ENCODE measurements at places on chromosomes 16 and 17.

DNA sequence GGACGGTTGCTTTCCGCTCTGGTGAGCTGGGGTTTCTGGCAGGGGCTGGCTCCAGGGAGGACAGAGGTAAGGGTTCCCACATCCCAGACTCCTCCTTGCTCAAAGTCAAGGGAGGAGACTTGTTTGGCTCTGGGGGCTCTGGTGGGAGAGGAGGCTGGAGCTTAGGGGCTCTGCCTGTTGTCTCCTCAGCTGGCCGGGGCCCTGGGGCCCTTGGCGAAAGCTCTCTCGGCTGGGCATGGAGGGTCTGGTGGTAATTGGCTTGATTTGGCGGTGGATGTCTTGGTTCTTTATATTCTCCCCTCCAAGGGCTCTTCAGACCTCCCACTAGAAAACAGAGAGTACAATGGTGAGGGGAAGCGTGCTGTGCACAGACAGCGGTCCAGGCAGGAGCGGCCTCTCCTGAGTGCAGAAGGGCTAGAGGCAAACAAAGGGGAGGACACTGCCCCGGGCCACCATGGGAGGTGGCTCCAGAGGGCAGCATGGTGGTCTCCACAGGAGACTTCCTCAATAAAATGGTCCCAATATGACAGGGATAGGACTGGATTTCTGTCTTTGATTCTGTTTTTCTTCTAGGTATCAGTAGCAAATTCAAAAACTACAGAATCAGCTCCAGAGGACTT lies 5.7 kb upstream of the SPATA32 start:
- no peak for DNase-seq

GRCh38 chr16:89015271-89015859 lies 38.4 kb upstream of the CBFA2T3 start:
- no peak for DNase-seq

GRCh38 chr16:12679660-12680272 lies 123.9 kb downstream of the CPPED1 start:
- DNase-seq = no peak

GRCh38 chr16:66223176-66223780 lies 143.2 kb upstream of the CDH5 start:
- no peak for DNase-seq

- no peak for DNase-seq
Measured at GRCh38 chr17:13635951-13636350, 34.2 kb upstream of the HS3ST3A1 start.

GRCh38 chr16:56998861-56999260 lies 9.5 kb downstream of the NLRC5 start:
- no peak for DNase-seq

DNA sequence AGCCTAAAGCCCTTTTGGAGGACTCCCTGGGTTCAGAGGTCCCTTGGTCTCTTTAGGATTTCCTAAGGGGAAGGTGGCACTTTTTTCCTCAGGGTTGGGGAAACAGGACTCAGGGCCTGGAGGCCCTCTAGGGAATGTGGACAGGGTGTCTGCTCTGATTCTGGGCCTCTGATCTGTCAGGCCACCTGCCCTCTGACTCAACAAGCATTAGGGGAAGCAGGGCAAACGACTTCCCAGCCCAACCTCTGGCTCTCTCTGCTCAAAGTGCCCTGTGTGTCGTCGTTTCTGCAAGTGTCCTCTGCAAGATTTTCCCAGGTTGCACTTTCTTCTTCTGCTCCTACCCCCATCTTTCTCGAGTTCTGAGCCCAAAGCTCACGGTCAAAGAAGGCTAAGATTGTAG lies 6.6 kb upstream of the IGFBP4 start:
- DNase-seq = no peak

- DNase-seq = no peak
Measured at GRCh38 chr17:63774969-63775265, 947 bp downstream of the DDX42 start.

DNA sequence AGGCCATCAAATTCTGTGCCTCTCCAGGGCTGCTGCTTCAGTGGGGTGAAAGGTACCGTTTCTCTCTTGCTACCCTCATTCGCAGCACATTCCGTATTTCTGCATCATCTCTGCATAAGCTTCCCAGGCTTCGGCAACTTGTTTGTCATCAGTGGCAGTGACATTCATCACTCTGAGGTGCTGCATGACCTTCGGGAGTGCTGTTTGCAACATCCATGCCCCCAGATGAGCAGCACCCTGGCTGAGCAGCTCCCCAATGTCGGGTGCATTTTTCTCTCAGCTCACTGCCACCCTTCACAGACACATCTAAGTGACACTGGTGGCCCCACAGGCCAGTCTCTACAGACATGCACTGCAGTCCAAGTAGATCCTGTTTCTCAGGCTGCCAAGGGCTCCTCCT lies 3.8 kb downstream of the CREBBP start:
- DNase-seq = peak; percentile 18

DNA sequence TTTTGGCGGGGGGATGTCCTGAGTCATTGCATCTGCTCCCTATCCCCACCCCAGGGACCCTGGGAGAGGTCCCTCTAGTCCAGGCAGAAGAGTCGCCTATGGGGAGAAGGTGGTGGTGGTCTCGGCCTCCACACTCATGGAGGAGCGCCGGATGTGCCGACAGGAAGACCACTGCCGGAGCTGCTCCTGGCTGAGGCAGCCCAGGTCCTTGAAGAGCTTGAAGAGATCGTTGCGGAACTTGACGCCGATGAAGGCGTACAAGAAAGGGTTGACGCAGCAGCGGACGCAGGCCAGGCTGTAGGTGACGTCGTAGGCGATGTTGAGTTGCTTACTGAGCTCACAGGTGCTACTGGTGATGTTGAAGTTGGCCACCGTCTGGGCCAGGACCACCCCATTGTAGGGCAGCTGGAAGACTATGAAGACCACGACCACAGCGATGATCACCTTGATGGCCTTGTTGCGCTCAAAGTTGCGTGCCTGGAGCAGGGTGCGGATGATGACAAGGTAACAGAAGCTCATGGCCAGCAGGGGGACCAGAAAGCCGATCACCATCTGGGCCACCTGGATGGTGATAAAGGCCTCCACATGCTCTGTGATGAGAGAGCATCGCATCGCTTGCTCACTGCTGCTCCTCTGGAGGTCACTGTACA lies 10.5 kb downstream of the CCR7 start:
- DNase-seq = no peak

GRCh38 chr16:86608301-86608747 lies 30.0 kb downstream of the FOXL1 start:
- DNase-seq = no peak

- peak; percentile 81 for DNase-seq
Measured at GRCh38 chr16:27374804-27375425, 27.1 kb upstream of the IL21R start.

DNA sequence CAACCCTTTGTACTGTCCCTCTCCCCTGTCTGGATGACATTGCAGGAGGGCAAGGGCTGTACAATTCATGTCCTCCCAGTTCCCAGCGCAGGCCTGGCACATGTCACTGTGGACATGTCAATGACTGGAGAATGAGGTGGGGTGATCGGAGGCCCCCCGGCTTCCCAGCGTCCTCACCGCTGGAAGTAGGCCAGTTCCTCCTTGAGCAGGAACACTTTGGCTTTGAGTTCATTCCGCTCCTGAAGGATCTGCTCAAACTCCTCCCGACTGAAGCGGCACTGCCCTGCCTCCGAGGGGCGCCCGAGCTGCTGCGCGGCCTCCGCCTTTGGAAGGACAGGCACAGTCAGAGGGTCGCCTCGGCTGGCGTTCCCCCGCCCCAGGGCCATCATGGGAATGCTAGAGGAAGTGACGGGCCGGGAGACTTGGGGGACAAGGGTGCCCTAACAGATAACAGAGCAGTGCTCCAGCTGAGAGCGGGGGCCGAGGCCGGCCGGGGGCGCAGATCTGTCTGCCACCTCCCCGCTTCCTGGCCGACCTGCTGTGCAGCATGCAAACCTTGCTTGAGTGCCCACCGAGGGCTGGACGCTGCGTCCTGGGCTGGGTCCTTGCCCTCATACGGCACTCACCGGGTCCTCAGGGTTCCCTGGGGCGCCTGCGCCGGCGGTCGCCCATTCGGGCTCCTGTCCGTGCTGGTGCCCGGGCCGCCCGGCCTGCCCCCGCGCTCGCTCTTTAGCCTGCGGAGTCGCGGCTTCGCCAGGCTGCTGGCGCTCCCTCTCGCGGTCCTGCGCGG lies 1.3 kb downstream of the RILP start:
- DNase-seq = no peak

DNA sequence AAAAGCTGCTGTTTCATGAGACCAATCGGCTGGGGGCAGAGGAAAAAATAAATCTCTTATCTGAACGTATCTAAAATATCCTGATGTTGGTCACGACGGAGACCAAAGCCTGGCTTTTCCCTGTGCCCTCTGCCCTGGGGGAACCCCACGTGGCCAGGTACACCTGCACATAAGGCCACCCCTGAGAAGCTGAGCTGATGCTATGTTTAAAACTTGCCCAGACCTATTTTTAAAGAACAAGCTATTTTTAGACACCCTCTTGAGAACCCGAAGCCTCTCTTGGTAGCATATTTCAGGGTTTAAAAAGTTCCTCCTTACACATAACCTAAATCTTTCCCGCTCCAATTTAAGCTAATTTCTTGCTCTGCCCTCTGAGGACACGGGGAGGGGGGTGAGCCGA lies 210.4 kb downstream of the GSG1L start:
- DNase-seq = no peak

DNA sequence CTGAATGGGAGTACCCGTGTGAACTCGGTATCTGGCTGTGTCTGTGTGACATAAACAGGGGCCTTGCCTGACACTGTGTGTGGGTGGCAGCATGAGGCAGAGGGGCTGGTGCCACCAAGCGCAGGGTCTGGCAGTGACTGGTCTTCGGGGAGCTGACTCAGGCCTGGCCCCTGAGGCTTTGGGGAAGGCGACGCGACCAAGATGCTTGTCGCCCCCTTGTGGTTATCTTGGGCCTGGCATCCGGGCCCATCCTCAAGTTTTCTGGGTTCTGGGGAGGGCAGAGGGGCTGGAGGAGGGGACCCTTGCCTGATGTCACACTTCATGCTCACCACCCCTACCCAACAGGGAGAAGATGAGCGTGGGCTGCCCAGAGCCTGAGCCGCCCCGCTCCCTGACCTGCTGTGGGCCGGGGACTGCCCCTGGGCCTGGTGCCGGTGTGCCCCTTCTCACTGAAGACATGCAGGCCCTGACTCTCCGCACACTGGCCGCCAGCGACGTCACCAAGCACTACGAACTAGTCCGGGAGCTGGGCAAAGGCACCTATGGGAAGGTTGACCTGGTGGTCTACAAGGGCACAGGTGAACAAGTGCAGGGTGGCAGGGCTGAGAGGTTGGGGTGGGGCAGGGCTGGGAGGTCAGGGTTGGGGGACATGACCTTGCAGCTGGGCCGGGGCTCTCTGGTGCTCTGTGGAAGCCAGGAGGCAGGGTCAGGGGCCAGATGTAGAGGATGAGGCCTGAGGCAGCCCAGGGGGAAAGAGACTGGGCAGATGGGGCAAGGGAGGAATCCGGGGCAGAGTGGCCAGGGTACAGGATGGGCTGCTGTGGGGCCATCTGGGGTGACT lies 24.9 kb downstream of the SBK1 start:
- DNase-seq = peak; percentile 80

- DNase-seq = no peak
Measured at GRCh38 chr17:3678095-3678820, 9.6 kb downstream of the EMC6 start.

- DNase-seq = no peak
Measured at GRCh38 chr17:64080174-64080618, 49.7 kb downstream of the ERN1 start.

DNA sequence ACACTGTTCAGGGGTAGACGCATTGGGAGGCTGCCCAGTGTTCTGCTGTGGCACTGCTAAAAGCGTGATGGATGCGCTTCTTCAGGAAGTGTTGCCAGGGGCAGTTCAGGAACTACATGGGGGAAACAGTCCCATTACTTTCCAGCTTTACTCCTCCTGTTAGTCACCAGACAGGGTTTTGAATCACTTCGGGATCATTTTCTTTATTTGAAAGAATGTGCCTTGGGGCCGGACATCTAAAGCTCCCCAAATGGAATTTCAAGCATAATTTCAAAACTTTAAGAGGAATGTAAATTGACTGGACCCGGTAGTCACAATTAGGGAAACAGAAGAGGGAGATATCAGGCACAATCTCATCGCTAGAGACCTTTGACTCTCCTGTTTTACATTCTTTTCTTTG lies 1.3 kb upstream of the KRTAP2-1 start:
- DNase-seq = peak; percentile 78

GRCh38 chr17:69450918-69451317 lies 36.4 kb downstream of the MAP2K6 start:
- DNase-seq = no peak

DNA sequence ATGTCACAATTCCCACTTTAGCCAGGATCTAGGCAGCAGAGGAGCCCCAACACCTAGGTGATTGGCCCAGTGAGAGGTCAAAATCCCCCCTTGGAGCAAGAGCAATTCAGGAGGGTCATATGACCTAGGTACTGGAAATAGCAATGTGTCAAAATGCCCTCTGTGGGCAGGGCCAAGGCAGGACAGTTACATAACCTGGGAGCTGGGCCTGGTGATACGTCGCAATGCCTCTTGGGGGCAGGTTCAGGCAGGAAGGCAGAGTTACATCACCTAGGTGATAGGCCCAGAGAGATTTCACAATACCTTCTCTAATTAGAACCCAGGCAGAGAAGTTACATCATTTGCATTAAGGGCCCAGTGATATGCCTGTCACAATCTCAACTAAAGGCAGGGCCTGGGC lies 1906.3 kb downstream of the TP53TG3F start:
- DNase-seq = no peak

DNA sequence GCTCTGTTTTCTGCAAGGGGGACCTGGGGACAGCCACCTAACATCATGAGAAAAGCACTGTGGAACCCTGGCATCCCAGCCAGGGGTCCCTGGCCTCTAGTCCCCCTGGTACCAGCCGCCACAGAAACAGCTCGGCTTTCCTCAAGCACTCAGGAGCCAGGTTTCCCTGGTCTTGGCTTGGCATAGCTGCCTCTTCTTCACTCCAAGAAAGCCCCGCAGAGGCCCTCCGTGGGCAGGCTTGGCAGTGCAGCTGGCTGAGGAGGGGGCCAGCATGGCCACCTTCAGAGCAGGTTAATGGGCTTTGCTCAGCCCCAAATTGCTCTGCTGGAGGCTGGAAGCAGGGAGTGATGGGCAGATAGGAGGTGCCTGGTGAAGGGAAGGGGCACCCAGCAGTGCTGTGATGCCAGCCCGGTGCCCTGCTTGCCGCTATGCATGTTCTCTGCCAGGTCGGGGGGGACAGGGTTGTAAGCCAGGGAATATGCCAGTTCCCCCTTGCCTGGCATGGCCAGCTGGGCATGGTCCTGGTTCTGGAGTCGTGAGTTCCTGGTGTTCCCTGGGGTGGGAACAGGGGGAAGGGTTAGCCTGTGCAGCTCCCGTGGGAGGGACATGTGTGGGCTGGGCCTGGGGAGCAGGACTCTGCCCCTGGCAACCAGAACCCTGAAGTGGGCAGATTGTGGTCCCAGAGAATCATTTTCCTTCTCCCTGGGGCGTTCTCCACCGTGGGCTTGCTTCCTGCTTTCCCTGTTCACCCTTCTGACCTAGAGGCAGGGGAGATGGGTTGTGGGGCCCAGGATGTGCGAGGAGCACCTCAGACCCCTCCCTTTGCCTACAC lies 3.2 kb downstream of the ANKRD13B start:
- DNase-seq = no peak

DNA sequence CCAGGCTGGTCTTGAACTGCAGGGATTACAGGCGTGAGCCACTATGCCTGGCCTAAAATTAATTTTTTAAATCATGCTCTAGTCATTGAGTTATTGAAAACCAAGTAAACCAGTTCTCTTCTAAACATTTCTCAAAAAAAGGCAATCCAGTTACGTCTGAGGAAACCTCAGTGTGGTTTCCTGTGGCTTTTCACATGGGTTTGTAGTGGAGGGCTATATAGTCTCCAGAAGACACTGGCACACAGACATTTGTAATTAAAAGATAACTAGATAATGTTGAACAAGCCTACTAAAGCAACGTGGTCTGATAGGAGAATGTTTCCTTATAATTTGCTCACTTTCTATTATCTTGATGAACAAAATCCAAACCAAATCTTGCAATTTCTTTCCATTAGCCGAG lies 5.2 kb upstream of the TOB1 start:
- DNase-seq = no peak
